Activated effector memory CD4-positive, alpha-beta T cell treated with Interleukin-2 at 50 U/mL for 16 hours (primary cell): ENCODE measurements at places on chromosomes 1 and 21.

- DNase-seq, result no peak
Observed at GRCh38 chr21:34351786-34352241, 12.0 kb upstream of the KCNE2 start.

DNA sequence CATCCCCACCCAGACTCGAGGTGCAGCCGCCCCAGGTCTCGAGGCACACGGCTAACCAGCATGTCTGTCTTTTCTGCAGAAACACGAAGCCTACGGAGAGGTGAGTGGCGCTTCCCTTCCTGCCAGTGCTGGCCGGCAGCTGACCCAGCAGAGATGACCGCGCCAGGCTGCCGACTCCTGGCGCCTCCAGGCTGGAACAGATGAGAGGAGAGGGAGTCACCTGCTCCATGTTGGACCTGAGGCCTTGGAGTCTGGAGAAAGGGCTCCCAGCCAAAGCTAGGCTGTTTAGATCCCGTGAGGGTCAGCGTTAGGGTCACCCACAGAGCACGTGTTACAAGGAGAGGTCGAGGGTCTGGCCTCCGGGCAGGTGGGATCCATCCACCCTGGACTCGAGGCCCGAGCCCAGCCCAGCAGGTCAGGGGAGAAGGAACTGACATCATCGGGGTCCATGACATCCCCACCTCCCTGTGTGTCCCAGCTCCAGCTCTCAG is 14.9 kb downstream of the COL6A2 start:
- no peak for DNase-seq

- no peak for DNase-seq
Observed at GRCh38 chr1:242579528-242580235, 55.2 kb upstream of the PLD5 start.

DNA sequence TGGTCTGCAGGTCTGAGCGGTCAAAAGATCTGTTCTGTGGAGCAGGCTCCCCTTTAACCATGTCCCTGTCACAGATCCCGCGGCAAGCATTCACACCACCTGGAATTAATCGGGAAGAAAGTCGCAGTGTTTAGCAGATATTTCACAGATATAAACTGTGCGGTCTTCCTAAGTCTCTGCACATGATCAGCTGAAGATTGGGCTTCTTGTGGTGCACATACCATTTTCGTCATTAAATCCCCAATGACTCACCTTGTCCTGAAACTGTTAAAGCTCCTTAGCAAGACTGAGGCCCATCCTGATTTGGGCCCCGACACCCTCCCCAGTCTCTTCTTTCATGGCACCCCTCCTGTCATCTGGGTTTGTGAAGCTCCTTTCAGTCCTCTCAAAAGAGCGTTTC is 158.8 kb downstream of the KIF26B start:
- DNase-seq, result no peak

DNA sequence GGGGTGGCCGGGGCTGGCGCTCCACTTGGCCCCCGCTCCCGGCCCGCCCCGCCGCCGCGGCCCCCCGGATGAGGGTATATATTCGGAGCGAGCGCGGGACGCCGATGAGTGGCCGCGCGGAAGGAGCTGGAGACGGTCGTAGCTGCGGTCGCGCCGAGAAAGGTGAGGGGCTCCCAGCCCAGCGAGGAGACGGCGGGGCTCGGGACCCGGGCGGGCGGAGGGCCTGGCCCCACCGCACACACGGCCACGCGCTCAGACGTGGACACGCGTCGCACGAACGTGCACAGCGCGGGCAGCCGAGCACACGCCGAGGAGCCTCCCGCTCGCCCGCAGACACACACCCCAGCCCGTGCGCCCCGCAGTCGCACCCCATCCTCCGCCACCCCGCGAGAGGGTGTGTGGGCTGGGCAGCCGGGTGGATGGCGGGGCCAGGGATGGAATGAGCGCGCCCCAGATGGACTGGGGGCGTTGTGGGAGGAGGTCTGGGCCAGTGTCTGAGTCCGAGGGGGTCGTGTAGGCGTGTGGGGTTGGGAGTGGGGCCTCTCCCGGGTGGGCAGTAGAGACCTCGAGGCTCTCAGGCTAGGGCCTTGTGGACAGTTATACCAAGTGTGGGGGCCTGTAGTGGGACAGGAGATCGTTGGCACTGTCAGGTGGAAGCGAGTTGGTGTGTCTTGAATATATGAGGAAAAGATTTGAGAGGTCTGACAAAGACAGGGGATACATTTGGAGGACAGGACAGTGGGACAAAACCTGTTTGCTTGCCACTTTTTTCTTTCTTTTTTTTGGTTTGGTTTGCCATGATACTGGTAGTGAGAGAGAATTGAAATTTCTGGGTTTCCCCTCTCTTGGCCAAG is at the start of gene UAP1:
TSS of gene UAP1 (plus strand) at position 107 of the 854 bp plus-strand sequence. CDS start 4,347 bp downstream, outside the sequence.
- peak; percentile 2 for DNase-seq

GRCh38 chr1:3553166-3553939 is 58.0 kb downstream of the MEGF6 start:
- DNase-seq, result no peak

DNA sequence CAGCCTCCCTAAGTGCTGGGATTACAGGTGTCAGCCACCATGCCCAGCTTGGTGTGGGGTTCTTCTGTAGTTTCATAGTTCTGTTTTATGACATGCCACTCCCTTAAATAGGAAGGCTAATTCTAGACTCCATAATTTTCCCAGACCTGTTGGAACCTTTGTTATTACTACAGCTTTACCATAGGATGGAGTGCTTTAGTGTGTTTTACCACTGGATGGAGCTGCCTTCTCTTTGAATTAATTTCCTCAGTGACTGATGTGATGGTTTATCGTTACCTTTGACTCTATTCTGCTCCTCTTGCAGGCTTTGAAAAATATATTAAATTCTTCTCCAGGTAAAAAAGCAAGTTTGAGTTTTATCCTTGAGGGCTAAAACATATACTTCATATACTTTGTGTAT is 84.6 kb upstream of the NEK7 start:
- DNase-seq, result no peak

DNA sequence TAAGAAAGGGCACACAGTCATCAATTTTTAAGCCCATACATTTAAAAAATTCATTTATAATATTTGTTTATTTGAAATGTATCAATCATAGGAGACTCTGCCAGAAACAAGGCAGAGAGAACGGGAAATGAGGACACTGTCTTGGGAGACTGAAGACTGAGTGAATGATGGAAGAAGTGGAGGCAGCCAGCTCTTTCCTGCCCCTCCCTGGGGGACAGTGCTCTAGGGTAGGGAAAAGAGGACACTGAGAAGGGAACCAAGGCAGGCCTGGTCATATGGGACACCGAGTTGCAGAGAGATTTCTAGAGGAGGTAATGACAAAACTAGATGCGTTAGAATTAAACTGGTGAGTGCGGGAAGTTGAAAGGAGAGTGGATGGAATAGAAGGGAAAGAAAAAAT is 31.6 kb downstream of the EEIG2 start:
- no peak for DNase-seq

DNA sequence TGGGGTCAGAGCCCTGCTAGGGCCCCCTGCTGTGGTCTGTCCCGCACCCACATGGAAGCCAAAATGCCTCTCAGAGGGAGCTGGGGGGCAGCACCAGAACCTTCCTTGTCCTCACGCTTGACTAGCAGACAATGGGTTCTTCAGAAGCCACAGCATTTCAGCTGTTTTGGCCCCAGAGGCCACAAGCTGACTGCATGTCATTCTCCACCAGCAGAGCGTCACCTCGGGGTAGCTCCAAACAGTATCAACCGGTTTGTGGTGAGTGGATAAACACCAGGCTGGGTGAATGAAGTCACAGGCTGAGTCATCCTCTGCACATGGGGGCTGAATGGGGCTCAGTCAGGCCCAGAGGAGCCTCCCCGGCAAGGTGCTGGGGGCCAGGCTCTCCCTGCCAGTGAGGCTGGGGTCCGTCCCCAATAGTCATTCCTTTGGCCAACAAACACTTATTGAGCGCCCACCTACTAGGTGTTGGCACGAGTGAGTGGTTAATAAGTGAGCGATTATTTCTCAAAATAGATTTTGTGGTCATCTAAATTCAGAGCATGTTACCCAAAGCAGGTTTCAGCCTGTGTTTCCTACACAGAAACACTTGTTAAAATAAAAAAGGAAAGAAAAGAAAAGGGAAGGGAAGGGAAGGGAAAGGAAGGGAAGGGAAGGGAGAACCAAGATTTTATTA is 9.1 kb downstream of the OLIG1 start:
- DNase-seq, result no peak

- no peak for DNase-seq
Observed at GRCh38 chr1:9108056-9108665, 20.7 kb downstream of the GPR157 start.

- DNase-seq, result no peak
Observed at GRCh38 chr1:12756768-12757413, 10.9 kb downstream of the CFAP107 start.

- no peak for DNase-seq
Observed at GRCh38 chr1:36199934-36200741, 24.1 kb upstream of the THRAP3 start.

- no peak for DNase-seq
Observed at GRCh38 chr1:162421258-162422164, 9.6 kb upstream of the SH2D1B start.

GRCh38 chr1:202856014-202856413 is 32.9 kb downstream of the RABIF start:
- DNase-seq, result no peak

GRCh38 chr1:31759298-31760023 is 4.7 kb downstream of the ADGRB2 start:
- DNase-seq, result no peak

- no peak for DNase-seq
Observed at GRCh38 chr1:65042467-65042866, 76.1 kb upstream of the JAK1 start.

GRCh38 chr1:81205956-81206355 is 594.8 kb upstream of the ADGRL2 start:
- DNase-seq, result no peak

DNA sequence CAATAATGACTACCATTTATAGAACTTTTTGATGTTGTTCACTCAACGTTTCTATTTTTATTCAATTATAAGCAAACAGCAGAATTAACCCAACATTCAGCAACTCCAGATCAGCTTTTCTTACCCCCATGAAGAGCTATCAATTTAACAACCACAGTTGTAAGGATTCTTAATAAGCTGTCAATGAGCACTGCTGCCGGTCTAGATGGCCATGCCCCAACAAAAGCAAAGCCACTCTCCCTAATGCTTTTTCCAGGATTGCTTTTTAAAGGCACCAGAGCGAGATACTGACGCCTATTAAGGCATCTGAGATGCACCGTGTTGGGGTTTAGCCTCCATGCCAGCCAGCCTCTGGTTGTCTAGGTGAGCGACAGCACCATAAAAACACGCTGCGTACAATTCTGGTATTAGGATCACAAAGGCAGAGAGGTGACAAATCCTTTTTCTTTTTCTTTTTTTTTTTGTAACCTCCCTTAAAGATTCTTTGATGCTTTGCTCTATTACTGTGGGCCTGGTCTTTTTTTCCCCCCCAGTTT is 39.5 kb downstream of the PTPRC start:
- no peak for DNase-seq

GRCh38 chr1:33435096-33435820 is 4.4 kb upstream of the PHC2 start:
- no peak for DNase-seq

GRCh38 chr1:156584813-156585212 is 5.3 kb downstream of the TTC24 start:
- no peak for DNase-seq

DNA sequence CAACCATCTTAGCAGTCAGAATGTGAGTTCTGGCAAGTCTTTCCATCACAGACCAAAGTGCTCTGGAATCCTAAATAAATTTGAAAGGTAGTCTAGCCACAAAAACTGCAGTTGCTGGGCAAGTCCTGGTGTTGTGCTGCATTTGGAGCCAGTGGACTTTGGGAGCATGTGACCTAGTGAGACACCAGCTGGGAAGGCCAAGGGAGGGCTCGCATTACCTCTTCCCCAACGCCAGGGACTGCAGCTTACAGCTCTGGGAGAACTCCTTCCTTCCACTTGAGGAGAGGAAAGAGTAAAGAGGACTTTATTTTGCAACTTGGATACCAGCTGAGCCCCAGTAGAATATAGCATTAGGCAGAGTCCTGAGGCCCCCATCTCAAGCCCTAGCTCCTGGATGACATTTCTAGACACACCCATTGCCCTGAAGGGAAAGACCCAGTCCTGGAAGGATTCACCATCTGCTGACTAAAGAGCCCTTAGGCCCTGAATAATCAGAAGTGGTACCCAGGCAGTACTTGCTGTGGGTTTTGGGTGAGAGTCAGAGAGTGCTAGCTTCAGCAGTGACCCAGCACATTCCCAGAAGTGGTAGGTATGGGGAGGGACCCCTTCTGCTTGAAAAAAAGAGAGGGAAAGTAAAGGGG is 190.7 kb downstream of the NUF2 start:
- DNase-seq, result no peak

DNA sequence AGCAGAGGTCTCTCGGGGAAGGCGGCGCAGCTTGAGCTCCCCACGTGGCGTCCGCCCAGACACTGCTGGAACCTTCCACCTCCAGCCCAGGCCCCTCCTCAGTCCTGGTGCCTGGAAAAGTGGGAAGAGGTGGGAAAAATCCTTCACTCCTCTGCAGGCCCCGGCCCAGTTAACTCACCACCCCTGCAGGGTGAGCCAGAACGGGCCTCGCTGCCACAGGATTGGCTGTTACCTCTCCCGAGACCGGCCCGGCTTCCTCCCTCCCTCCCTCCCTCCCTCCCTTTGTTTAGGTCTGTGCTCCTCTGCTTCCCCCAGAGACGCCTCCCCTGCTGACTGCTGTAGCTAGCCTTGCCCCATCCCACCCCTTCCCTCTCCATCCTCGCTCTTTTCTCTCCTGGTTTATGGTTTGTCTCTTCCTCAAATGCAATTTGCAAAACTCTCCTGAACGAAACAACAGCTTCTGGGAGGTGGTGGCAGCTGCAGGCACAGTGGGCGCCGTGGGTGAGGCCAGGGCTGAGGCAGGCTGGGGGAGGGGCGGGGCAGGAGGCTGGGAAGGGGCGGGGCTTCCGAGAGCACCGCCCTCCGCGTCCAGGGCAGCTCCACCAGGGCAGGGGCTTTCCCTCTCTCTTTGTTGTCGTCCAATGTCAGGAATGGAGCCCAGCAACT is 6.5 kb downstream of the CAPN9 start:
- DNase-seq, result no peak

DNA sequence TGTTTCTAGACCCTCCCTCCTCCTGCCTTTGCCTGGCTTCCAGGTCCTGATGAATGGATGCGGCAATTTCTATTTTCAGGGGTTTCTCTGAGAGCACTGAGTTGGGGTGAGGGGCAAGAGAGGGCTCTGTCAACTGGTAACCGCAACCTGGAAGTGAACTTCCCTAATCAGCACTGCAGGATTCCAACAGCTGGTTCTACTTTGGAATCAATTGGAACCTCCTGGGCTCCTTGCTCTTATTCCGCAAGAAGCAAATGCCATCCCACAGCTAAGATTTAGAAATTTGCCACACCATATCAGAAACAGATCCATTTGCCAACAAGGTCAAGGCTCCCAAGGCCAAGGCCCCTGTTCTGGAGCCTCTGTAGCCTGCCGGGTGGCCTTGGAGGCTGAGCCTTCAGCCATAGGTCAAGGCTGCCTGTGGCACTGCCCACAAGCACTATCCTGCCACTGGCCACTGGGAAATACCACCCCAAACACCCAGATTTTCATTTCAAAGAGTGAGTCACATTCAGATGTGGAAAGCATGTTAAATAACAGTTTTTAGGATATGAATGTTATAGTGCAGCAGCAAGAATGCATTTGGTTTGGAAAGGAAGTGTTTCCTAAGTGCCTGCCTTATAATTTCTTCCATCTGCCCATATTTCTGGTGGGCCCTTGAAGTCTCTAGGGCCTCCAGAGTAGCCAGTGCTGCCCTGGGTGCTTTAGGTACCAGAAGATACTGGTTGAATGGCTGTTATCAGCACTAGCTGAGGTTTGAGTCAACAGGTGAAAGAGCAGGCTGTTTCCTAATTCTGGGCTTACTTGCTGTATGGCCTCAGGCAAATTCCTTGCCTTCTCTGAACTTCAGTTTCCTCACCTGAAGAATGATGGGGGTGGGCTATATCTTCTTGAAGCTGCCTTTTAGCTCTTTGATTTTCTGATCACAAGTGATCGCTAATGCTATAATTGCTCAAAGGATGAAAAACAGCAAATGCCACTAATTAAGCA is 56.3 kb upstream of the JUN start:
- DNase-seq, result no peak
